GM12865 (cell line): ENCODE measurements at places on chromosomes 13 and 19.

DNA sequence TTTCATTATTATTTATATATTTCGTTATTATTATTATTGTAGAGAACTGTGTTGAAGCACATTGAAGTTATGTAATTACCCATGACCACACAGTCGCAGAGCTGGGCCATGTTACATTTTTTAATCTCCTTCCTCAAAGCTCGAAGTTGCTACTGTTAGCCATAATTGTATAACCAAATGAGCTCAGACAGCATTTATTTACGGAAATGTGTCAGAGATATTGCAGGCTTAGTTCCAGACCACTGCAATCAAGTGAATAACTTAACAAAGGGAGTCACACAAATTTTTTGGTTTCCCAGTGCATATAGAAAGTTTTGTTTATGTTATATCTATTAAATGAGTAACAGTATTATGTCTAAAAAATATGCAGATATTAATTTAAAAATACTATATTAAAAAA, 147.1 kb upstream of the SLITRK1 start:
- DNase-seq = no peak

DNA sequence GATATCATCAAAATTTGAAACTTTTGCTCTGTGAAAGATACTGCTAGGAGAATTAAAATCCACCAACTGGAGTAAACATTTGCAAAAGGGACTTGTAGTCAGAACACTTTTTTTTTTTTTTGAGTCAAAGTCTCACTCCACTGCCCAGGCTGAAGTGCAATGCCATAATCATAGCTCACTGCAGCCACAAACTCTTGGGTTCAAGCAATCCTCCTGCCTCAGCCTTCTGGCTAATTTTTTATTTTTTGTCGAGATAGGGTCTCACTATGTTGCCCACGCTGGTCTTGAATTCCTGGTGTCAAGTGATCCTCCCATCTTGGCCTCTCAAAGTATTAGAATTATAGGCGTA, 9.7 kb downstream of the ELAVL1 start:
- DNase-seq = no peak

GRCh38 chr13:100347968-100348367, 240.6 kb downstream of the GGACT start:
- DNase-seq = no peak

- no peak for DNase-seq
These were observed 1214.1 kb downstream of the DIAPH3 start for GRCh38 chr13:58949646-58950045.

DNA sequence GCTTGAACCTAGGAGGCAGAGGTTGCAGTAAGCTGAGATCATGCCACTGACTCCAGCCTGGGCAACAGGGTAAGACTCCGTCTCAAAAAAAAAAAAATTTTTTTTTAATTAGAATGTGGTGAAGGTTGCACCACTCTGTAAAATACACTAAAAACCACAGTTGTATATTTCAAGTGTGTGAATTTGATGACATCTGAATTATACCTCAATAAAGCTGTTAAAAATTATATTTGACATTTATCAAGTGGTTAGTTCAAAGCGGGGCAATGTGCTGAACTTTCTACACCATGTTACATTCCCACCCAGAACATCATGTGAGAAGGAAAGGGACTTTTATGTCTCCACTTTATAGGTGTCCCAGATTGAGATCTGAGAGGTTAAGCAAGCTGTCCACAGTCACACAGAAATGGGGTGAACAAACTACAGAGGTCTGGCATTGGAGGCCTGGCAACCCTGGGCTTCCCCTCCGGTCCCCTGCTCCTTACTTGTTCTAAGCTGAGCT, 5.9 kb upstream of the S1PR5 start:
- DNase-seq = no peak

DNA sequence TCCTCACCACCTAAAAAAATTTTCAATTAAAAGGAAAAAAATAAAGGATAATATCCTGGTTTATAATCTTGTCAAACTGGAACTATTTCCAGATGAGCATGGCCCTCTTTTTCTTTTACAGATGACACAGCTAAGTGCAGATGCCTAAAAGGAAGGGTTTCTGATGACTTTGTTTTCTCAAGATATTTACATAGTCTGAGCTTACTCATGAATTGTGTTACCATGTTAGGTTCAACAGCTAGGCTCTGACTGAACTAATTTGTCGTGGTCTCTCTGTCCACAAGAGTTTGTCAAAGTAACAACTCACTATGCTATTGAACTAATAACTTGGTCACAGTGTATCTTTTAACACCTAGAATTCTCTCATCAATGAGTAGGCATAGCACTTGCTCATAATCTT, 780.8 kb downstream of the GPC5 start:
- DNase-seq = no peak

DNA sequence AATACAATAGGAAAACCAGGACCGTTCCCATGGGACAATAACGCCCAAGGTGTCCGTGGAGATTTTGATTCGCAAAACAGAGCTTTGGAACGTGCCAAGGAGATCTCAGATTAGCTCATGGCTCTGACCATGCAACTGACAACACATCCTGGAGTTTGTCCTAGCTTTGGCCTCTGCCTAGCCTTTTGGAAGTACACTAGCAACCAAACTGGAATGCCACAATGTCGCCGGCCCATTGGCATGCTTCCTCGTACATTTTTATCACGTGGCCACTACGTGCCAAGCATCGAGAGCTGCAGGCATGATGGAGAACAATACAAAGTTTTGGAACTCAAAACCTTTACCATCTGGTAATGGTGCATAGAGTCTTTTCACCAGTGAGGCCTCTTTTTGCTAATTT, 256.5 kb downstream of the DCLK1 start:
- no peak for DNase-seq

DNA sequence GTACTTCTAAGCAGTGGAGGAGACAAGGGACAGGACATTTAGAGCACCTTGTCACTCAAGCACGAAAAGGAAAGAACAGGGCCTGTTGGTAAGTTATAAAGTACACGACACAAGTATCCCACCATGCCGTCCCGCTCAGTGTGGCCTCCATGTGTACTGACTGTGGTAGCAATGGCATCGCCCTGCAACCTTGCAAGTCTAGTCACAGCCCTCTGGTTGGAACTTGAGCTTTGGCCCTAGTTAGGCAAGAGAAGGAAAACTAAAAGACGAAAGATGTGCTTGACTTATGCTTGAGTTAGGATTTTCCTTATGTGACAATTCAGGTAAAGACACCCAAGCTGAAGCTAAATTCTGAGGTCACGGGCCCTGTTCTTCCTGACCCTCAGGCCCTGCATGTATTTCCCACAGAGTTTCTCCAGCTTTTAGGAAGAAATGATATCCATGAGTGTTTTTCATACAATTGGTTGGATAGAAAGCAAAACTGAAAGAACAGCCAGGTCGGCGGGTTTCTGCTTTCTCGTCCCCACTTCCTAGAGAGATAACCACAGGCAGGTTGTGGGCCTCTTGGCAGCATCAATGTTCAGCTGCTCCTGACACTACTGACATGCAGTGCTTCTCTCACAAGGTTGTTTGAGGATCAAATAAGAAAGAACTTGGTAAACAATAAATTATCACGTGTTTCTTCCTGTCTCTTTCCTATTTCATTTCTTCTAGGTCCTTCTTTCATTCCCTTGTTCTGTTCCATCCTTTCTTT, 216.2 kb downstream of the IRS2 start:
- peak; percentile 49 for DNase-seq

DNA sequence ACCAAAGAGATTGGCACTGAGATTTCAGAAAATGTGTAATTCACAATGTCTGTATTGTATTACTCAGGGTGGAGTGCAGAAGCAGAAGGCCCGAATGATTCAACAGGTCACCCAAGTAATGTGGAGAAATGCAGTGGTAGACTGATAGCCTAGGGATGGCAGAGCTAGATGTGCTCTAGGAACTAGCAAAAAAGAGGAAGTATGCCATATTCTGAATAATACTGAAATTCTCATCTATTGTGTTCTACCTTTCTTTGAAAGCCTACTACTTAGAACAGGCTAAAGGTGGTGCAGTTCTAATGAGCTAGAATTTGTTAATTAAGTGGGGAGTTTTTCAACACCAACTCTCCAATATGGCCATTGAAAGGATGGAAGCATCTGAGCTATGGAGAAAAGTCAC, 1449.8 kb upstream of the MIR17HG start:
- peak; percentile 21 for DNase-seq

GRCh38 chr13:24249624-24250023, 59.8 kb upstream of the C1QTNF9 start:
- no peak for DNase-seq

GRCh38 chr13:48532256-48532505, 699 bp downstream of the RCBTB2 start:
- no peak for DNase-seq

GRCh38 chr19:49690656-49691242, at the start of gene CPT1C:
CPT1C (plus strand) TSS chr19:49691116; CDS start chr19:49692253, 1,137 bp downstream.
- DNase-seq = no peak

DNA sequence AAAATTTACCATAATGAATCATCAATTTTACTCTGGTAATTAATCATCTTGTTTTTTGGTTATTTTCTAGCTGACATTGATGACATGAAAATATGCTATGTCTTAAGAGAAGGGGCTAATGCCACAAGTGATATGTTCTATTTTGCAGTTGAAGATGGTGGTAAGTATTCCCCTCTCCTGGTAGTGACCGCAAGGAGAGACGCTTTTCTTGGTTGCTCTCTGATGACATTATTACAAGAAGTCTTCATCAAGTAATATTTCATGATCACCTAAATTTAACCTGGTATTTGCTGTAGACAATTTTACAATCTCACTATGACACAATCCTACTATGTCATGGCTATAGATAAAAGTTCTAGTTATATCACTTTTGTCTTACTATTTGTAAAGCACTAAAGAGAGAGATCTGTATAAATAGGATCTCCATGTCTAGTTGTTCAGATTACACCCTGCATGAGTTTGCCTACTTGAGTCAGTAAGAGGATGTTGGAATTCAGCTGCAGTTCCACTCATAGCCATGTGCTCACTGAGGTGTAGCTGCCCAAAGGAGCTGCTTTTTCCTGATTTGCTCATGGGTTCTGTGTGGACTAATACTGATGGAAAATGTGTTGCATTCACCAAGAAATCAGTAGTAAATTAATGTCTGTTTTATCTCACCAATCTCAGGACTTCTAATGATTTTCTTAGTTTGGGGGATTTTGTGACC, 10.9 kb downstream of the FREM2 start:
- no peak for DNase-seq

GRCh38 chr13:60043262-60043661, 120.5 kb downstream of the DIAPH3 start:
- no peak for DNase-seq

- no peak for DNase-seq
These were observed 12.6 kb upstream of the RAB11B start for GRCh38 chr19:8377598-8377997.

DNA sequence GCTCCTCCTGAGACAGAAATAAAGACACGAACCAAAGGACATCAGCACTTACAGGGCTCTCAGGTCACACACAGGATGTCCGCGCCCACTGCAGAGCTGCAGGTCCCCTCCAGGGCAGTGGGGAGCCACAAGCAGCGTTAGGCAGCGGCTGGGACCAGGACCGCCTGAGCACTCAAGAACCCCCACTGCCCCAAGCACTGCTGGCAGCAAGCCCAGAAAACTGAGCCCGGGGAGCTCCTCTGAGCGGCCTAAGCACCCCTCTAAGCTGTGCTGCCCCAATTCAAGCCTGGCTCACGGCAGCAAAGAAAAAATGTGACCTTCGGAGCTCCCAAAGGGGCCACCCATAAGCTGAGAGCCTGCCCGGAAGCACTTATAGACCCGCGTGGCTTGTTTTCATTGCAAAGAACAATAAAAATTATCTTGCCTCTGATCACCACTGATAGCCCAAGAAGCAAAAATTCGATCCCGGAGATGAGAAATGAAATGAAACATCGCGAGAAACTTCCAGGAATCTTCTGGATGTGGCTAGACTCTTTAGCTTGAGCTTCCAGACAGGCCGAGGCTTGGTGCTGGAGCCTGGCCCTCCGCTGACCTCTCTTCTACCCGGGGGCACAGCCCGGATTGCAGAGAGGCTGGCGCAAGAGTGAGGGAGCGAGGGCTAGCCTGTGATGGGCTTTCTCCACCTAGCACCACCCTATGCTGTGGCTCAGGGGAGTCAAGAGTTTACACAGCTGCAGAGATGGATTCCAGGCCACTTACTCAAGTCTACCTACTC, 6.3 kb downstream of the DPP9 start:
- DNase-seq = no peak

DNA sequence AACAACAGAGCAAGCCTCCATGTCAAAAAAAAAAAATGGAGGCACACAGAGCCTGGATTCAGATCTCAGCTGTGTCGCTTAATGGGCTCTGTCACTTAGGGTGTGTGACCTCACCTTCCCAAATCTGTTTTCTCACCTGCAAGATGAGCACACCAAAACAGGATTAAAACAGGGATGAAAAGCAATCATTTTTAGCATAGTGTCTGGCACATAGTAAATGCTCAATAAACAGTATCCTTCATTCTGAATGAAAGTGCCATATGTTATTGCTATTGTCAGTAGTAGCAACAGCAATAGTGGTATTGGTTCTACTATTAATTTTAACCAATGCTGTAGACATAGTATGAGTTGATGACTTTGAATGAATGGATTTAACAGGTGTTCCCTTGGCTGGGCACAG, 23.3 kb downstream of the SAMD4B start:
- no peak for DNase-seq

DNA sequence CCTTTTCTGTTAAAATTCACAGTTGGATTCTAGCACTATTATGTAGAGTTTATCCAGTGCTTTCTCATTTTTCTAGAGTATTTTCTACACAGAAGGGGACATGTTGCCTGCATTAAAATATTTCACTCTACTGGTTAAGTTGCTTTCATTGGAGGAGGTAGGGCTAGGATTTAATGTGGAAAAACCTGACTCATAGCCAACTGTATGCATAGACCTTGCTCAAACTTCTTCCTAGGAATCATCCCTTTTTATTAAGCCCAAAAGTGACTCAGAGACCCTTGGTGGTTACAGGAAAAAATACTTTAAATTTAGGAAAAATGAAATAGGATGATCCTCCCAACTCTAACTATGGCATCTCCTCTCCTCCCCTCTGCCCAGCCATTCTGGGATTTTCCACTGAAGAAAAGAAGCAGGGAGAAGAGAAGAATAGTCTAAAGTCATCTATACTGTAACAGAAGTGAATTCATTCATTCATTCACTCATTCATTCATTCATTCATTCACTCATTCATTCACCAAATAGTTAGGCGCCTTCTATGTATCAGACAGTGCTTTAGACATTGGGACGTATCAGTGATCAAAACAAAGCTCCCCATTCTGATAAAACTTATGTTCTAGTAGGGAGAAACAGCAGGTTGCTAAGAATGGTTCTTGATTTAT, 109.0 kb upstream of the HTR2A start:
- DNase-seq = no peak

GRCh38 chr19:17931532-17932191, 1.2 kb upstream of the CCDC124 start:
- DNase-seq = peak; percentile 55

DNA sequence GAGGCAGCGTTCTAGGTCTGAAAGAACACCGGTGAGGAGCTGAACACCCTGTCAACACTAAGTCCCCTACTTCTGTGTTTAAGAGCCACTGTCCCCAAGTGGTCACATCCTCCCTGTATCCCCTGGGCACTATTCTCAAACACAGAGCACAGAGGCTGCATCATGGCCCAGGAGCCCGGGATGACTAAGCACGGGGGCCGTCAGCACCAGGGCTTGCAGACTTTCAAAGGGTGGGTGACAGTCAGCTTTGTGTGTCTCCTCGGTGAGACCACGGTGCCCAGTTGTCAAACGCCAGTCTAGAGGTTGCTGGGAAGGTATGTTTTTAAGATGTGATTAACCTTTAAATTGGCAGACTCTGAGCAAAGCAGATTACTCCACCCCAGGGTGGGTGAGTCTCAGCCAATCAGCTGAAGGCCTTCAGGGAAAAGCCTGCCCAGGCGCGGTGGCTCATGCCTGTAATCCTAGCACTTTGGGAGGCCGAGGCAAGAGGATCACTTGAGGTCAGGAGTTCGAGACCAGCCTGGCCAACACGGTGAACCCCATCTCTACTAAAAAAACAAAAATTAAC, 8.0 kb downstream of the MAP2K2 start:
- DNase-seq = peak; percentile 39
